NCI-H2171 treated with DMSO at 0.1 percent for 48 hours (cell line): ENCODE measurements at places on chromosomes 5 and 9.

GRCh38 chr5:32489791-32490562 is 45.4 kb upstream of the ZFR start:
- DNase-seq, result peak; percentile 93

DNA sequence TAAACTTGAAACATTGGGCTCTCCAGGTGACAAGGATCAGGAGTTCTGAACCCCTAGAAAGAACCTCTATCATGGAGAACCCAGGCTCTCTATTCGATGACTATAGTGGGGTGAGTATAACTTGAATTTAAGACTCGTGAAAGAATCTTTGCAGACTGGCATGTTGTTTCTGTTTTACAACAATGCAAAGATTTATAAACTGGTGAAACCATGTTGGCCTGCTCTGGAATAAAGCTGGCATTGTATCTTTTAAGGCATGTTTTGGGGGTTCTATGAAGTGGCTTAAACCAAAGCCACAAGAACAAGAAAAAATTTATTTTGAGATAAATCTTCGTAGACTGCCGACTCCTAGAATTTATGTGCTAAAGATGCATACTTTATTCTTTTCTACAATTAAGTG is 9.8 kb upstream of the GDNF start:
- DNase-seq, result no peak

DNA sequence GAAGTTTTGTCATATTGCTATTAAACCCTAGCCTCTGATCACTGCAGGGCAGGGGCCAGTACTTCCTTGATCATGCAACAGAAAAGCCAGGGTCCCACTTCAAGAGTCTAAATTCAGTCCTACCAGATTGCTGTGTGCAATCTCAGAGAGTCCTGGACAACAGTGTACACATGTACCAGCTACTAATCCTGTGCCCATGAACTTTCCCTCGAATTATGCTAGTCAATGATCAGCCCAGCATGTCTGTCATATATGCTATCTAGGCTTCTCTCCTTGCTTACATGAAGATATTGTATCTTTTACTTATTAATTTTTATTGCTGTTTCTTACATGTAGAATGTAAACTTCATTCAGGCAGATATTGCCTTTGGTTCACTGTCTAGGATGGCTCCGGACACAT is 367.0 kb downstream of the NTRK2 start:
- DNase-seq, result no peak

DNA sequence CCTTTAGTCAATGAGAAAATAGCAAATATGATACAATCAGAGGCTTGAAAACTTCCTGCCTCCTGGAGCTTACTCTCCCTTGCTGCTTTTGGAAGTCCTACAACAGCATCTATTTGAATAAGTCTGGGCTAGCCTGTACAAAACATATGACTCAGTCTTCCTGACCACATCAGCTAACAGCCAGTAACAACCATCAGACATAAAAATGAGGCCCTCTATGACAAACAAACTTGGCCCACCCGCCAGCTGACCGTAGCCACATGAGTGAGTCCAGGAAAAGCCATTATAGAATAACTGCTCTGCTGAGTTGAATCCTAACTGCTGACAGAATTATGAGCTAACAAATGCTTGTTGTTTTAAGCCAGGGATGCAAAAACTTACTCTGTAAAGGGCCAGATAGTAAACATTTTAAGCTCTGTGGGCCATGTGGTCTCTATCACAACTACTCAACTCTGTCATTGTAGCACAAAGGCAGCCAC is 347.6 kb downstream of the PTPRD start:
- no peak for DNase-seq

DNA sequence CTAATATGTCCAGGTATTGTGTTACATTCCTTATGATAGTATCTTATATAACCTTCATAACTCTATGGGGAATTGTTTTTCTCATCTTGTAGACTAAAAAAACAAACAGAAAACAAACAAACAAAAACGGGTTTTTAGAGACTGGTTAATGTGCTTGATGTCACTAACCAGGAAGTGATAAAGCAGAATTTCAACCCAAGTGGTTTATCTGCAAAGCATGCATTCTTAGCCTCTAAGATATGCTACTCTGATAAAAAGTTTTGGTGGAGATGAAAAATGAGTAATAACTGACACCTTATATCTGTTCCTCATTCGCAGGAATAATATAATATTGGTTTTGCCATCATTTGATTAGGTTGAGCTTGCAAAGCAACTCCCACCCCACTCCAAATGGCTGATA is 53.4 kb downstream of the PUM3 start:
- no peak for DNase-seq
